ENCODE measurements at places on chromosomes 12 and 14.

GRCh38 chr12:14554281-14555007, 13.2 kb downstream of the PLBD1 start:
- no peak for DNase-seq

DNA sequence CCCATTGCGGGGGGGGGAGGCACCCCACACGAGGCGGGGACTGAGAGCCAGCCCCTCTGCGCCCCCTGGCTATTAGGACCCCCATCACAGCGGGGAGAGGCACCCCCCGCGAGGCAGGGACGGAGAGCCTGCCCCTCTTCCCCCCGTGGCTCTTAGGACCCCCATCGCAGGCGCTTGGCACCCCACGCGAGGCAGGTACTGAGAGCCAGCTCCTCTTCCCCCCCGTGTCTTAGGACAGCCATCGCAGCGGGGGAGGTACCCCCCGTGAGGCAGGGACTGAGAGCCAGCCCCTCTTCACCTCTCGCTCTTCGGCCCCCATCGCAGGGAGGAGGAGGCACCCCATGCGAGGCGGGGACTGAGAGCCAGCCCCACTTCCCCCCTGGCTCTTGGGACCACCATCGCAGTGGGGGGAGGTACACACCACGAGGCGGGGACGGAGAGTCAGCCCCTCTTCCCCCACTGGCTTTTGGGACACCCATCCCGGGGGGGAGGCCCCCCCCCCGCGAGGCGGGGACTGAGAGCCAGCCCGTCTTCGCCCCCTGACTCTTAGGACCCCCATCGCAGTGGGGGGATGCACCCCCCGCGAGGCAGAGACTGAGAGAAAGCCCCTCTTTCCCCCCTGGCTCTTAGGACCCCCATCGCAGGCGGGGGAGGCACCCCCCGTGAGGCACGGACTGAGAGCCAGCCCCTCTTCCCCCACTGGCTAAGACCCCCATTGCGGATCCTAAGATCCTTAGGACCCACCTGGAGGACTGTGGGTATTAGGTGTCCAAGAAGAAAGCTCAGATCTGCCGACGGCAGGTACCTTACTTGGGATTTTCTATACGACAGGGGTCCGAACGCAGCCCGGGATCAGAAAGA, 198.6 kb upstream of the PZP start:
- DNase-seq = no peak

DNA sequence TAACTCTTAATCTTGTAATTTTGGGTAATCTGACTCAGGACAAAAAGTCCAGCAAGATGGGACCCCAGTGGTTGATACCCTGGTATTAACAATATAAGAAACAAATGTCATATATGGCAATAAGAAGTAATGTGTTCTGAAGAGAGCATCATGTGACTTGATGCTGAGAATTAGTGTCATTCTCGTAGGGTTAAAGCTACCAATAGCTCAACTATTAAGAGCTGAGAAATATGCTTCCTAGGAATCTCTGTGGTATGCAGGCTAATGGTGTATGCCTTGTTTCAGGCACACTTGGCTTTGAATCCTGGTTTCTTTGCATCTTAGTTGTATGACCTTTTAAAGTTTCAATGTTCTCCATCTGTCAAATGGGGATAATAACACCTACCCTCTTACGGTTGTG, 9.1 kb downstream of the MYRFL start:
- no peak for DNase-seq

DNA sequence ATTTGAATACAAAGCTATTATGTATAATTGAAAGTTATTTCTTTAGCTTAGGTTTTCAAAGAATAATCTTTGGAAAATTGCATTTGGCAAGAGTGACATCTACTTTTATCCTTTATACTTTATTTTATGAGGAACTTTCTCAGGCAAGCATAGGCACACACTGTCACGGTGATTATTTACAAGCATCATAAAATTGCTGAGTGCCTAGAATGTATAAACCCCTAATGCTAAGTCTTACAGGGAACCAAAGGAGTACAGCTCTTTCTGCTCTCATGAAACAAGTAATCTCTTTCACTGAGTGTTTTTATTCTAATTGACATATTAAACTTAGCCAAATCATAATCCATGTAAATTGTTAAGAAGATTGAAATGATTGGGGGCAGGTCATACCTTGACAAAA, 154.9 kb downstream of the FSCB start:
- no peak for DNase-seq

DNA sequence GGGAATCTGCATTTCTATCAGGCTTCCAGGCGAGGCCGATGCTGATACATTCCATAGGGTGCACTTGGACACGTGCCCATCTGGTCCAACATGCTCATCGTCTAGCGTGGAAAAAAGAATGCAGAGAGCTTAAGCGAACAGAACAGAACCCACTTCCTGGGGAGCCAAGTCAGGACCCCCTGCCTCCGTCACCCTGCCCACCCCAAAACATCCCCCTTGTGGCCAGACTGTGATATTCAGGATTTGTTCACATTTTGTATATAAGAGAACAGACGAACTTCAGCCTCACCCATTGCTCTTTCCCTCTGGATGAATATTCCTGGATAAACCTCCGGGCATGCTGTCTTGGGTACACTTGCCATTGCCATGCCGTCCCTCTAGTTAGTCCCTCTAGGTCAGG, 4.3 kb upstream of the PIWIL1 start:
- DNase-seq = no peak

DNA sequence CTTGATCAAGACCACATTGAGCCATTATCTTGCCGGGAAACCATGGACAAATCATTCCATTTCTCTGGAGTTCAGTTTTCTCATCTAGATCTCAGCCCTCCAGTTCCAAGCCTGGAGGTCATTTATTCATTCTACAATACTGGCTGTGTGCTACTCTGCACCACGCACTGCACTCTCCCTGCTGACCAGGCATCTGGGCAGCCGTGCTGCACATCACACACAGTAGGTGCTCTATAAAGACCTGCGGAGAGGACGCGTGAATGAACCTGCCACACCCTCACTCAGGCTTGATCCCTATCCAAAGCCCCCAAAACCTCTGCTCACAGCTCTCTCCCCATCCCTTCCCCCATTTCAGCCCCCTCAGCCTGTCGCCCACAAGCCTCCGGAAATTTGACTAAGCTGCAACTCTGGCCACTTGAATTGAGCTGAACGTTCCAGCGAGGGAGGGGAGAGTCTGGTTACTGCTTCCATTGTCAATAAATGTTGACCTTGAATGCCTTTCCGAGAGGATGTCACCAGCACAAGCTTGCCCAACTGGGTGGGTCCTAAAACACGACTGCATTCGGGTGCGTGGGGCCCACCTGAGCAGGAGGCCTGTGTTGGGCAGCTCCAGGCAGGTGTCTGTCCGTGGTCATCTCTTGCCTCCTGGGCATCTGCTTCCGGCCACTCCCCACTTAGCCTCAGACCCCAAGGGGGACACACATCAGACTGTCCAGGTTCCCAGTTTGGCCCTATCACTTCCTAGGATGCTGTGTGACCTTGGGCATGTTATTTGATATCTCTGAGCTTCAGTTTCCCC, 17.8 kb downstream of the FAIM2 start:
- no peak for DNase-seq

DNA sequence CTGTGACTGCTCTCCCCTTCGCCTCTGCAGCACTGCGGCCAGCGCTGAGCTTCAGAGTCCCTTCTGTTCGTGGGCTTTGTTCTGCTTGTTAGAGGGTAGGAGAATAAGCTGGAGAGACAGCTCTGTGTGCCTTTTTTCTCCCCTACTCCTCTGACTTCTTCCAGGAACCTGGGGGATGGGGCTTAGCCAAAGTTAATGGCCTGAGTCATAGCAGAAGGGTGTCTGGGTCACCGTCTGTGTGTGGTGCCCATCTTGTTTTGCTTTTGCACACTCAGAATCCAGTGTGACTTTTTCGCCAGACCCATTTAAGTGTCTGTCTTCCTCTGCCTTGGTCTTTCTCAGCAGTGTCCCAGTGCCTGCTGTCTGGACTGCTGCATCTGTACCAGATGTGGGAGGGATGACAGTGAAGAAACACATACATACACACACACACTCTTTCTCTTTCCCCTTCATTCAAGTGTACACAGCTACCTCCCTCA, 3.0 kb downstream of the KIF5A start:
- DNase-seq = no peak

GRCh38 chr12:45165284-45165683, 50.6 kb upstream of the ANO6 start:
- no peak for DNase-seq

- DNase-seq = no peak
Measured at GRCh38 chr14:73884438-73885190, 2.0 kb upstream of the ZNF410 start.

GRCh38 chr12:53964315-53964713, 8.6 kb upstream of the HOXC11 start:
- DNase-seq = no peak

GRCh38 chr12:24550609-24551008, 398.3 kb downstream of the BCAT1 start:
- DNase-seq = no peak

- DNase-seq = no peak
Measured at GRCh38 chr14:105413544-105413886, 6.1 kb upstream of the MTA1 start.

DNA sequence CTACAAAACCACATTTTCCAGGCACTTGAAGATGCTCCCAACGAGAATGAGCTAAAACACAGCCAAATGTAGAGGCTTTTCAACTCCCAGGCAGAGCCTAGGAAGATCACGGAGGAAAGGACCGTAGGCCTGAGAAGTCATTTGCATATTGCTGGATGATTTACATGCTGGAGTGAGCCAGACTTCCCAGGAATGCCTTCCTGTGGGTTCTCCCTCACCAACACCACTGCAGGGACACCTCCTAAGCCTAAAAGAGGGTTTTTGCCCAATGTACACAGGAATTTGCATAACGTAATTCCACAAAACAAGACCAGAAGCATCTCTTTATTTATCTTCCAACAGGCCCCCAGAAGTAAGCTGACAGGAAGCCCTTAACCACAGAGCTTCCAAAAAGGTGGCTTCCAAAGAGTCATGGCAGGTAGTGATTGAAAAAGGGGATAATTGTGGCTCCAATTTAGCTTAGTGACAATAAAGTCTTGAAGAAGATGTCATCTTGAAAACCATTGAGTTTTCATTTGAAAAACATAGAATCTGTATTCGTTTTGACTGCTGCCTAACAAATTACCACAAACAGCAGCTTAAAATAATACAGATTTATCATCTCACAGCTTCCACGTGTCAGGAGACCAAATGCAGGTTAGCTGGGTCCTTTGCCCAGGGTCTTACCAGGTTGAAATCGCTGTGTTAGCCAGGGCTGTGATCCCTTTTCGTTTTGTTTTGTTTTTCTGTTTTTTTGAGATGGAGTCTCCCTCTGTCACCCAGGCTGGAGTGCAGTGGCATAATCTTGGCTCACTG, 116.2 kb downstream of the EGLN3 start:
- DNase-seq = no peak

- DNase-seq = no peak
Measured at GRCh38 chr14:52729585-52729924, 411 bp upstream of the STYX start.

GRCh38 chr12:114320968-114321367, 85.0 kb downstream of the TBX5 start:
- no peak for DNase-seq

- no peak for DNase-seq
Measured at GRCh38 chr12:115891556-115892164, 385.8 kb downstream of the MED13L start.

Measured in NCI-H748 treated with DMSO at 0.1 percent for 48 hours (cell line).